NCI-H1930 (cell line): ENCODE measurements at places on chromosomes 5 and 9.

DNA sequence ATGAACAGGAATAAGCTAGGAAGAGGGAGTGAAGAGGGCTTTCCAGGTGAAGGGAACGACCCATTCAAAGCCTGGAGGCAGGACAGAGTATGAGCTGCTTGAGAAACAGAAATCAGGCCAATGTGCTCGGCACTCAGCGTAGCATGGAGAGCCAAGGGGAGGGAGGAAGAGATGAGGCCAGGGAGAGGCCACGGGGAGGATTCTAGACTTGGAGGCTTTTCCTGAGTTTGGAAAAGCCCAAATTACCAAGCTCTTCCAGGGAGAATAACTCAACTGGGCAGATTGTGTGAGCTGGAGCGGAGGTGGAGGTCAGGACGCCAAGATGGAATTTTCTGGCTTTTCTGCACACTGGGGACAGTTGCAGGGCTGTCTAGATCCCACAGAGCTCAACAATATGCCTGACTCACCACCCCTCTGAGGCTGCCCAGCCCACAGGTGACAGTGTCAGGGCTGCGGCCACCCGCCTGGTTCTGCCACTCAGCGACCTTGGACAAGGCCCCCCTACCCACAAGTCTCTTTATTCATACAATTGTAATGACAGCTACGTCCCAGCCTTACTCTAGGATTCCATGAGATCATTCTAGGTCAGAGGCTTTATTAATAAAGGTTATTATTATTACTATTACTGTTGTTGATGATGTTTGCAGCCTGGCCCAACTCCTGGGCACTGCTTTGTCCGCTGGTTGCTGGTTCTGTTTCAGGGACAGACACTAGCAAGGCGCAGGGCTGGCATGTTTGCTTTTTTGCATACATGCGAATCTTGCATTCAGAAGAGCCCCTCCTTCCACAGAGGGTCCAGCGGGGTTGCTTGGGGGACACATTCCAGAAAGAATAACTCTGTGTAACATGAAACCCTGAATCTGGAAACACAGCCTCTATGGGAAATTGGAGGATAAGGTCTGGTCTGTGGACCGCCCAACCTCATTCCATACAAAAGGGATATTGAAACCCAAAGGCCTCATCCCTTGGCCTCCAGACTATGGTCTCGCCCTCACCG, 9.4 kb upstream of the LMX1B start:
- DNase-seq: no peak

DNA sequence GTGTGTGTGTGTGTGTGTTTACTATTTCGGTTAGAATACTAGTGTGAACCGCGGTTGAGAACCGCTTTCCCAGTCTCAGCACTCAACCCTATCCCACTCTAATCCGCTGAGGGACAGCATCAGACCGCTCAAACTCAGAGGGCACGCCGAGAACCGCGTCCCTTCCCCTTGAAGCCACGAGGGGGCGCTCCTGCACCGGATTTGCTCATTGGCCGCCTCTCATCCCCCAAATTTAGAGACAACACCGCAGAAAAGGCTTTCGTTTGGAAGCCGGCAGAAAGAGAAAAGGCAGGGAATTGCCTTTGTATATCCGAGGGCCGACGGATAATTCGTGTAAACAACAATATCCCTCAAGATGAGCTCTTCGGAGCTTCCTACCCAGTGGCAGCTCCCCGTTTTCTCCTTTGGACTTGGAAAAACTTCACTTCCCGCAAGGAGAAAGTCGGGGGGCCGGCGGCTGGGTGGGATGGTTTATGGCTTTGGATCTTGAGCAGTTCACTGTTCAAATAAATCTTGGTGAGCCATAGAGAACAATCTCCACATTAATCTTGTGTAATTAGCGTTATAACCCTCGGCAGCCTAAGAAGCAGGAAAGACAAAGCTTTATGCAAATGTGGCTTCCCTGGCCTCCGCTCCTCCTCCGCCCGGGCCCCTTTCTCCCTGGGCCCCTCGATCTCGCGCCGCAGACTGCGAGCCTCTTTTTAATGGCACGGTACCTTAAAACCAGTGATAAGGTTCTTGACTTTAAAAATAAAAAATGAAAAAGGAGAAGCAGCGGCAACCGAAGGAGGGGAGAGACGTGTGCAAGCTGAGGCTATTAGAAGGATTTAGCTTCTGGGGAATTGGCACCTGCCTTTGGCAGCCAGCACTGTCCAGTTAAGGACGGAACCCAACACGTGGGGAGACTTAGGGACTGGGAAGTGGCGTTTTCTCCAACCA, 296.8 kb downstream of the PARP8 start:
- DNase-seq: no peak

DNA sequence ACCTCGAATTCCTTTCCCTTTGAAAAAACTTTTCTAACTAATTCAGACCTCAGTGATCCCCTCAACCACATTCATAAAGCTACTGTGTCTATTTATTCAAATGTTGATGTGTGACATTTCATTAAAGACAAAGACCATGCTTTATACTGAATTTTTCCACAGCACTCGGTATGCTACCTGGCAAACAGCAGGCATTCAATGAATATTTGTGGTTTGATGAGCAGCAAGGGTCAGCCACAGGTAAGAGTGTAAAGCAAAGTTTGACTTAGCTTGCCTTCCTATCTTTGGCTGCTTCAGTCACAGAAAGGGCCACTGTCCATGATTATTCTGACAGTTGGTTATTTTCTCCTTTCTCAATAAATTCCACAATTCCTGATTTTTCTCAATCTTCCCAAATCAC, 5.1 kb upstream of the CDC42SE2 start:
- no peak for DNase-seq

GRCh38 chr5:131163276-131164119, 1.6 kb downstream of the HINT1 start:
- no peak for DNase-seq

GRCh38 chr9:111805830-111806241, 11.1 kb upstream of the SHOC1 start:
- no peak for DNase-seq

DNA sequence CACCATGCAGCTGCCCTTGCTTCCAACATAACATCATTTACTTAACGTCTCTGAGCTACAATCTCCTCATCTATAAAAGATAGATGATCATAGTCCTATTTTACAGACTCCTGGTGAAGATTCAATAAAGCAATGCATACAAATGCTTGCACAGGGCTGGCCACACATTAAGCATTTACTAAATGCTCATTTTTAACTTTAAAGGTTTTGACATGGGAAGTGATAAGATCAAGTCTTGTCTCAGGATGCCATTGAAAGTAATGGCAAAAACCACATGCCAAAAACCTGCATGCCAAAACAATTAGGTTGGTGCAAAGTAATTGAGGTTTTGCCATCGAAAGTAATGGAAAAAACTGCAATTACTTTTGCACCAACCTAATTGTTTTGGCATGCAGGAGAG, 181.2 kb upstream of the ADRA1B start:
- no peak for DNase-seq

DNA sequence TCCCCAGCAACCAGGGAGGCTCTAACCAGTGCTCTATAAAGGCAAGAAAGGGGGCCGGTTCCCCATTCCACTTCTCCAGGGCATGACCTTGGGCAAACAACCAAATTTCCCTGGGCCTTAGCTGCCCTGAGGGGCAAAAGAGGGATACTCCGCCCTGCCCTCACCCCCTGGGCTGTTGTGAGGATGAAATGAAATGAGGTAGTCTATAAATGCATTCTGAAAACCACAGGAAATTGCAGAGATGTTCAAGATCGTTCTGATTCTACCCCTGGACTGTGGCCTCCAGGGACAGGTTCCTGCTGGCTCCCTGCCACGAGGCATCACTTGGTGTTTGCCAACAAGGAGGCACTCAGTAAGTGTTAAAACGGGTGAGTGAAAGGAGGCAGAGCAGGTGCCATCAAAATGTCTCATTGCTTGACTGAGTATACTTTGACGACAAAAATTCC, 5.7 kb downstream of the RAPGEF1 start:
- no peak for DNase-seq

- no peak for DNase-seq
Observed at GRCh38 chr5:131302506-131302905, 38.7 kb downstream of the CDC42SE2 start.

DNA sequence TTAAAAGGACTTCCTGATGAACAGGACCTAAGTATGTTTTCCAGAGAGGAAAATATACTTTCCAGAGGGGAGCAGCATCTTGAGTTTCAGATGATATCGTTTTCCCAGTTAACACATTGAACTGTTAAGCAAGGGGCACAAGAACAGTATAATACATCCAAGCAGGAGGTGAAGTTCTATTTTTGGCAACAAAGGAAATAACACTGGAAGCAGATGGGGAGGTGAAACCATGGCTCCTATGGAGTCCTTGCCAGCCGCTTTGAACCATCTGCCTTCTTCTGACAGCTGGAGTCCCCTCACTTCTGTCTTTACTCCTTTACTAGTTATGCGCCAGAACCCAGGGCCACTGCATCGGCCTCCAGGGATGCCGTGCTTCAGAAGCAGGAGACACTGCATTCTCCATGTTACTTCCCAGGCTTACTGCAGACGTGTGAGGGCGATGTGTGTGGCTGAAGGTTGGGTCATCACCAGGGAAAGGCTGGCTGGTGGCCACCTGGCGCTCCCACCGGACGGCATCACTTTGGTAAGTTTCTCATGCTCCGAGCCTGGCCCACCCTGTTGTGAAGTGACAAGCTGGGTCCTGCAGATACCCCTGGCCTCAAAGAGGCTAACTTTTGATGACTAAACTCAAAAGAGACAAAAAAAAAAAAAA, 77.8 kb downstream of the TTLL11 start:
- no peak for DNase-seq

DNA sequence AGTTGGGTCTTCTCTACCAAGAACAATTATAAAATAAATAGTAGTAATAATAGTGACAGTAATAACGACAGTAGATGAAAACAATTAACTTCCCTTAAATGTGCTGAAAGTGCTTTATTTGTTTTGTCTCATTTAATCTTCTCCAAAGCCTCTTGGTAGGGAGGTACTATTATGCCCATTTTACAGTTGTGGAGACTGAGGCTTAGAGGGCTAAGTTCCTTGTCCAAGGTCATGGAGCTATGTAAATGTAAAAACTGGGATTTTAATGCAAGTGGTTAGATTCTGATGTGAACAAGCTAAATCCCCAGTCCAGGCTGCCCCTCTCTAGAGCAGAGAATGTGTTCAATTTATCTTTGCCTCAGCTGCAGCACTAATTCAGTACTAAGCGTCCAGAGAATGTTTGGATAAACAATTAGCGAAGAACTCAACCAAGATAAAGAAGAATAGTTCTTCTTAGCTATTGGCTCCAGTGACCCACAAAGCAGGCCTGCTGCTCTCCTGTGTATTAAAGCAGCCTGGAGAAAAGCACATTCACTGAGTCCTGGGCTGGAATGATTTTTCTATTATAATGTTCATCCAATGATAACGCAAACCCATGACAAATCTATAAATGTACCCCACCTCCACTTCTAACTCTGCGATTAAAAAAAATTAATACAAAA, 68.8 kb downstream of the NPR3 start:
- no peak for DNase-seq

GRCh38 chr9:23887781-23888180, 61.7 kb upstream of the ELAVL2 start:
- no peak for DNase-seq

GRCh38 chr5:125793470-125793869, 629.7 kb upstream of the GRAMD2B start:
- no peak for DNase-seq

DNA sequence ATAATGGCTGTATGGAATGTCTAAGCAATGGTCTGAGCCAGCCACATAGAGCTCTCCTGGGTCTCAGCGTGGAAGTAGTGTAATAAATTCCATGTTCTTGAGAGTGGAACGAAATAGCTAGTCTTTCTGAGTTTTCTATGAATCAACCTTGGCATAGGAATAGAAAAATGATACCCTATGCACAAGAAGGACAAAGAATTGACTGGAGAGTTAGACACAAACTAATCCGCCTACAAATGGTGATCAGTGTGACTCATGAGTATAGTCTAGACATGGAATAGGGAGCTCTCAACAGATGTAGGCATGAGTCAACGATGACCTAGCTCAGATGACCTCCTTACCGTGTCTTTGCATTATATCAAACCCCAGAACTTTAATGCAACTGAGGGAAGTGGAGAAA, 256.8 kb upstream of the GRIN3A start:
- no peak for DNase-seq

DNA sequence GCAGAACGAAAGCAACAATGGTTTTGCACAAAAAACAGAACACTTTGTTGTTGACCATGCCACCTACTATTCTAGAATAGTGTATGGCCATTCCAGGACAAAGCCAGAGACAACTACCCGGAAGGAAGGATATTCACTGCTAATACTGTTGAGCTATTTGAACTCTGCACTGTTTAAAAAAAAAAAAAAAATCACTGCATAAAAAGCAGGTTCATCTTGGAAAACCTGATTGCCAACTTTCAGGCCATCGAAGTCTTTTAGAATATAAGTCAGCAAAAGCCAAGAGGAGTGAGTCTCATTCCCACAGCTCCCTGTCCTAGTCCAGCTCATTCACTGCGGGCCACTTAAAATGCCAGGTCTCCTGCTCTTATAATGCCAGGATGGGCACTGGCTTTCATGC, 4.0 kb downstream of the ENC1 start:
- DNase-seq: no peak

DNA sequence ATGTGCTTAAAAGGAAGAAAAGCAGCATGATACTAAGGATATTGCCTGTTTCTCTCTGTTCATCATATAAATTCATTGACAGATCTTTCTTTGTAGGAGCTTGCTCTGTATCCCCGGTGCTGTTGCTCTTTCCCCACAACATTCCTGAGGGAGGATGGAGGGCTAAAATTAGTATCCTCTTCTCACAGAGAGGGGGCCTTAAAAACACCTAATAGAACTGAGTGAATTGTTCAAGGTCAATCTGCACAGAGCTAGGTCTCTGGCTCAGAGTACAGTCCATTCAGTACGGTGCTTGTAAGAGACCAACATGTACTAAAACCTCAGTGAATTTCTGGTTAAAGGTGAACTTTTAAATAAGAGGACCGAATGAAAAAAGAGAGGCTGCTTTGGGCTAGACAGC, 88.7 kb downstream of the PALM2AKAP2 start:
- no peak for DNase-seq

DNA sequence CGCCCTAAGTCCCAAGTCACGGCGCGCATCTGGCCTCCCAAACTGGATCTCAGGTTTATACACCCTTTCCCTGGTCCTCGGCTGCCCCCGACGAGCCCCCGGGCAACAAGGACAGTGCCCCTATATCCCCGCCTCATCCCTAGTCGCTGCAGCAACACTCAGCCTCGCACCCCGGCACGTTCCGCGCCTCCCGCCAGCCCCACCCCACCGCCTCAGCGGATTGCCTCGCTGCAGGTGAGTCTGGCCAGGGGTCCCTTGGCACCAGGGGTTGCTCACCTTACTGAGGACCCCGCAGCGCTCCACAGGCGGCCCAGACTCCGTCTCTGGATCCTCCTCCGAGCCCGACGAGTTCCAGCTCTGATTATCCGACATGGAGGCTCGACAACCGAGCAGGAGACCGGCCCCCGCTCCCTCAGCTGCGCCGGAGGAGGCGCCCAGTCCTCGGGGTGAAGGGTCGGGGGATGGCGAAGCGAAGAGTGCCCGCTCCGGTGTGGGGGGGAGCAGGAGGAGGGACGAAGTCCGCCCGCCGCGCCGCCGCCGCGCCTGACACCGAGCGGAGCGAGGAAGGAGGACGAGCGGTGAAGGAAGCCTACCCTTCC, 494 bp downstream of the CERT1 start:
- no peak for DNase-seq

- no peak for DNase-seq
Observed at GRCh38 chr9:110671849-110672248, 3.3 kb downstream of the MUSK start.
